ENCODE measurements at places on chromosomes 16 and 17.

DNA sequence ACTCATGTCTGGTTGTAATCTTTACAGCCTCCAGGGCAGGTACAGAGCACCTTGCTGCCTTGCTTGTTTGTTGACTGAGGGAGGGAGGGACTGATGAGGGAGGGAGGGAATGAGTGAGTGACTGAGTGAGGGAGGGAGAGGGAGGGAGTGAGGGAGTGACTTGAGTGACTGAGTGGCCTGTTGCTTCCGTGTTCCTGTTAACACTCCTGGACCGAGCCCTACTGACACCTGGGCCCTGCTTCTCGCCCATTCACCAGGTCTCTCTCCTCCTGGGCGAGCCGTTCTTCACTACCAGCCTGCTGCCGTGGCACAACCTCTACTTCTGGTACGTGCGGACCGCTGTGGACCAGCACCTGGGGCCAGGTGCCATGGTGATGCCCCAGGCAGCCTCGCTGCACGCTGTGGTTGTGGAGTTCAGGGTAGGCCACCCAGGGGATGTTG is 41.2 kb downstream of the PRMT7 start:
- peak; percentile 89 for DNase-seq

- peak; percentile 60 for DNase-seq
Measured at GRCh38 chr16:88634141-88634993, 4.0 kb upstream of the IL17C start.

DNA sequence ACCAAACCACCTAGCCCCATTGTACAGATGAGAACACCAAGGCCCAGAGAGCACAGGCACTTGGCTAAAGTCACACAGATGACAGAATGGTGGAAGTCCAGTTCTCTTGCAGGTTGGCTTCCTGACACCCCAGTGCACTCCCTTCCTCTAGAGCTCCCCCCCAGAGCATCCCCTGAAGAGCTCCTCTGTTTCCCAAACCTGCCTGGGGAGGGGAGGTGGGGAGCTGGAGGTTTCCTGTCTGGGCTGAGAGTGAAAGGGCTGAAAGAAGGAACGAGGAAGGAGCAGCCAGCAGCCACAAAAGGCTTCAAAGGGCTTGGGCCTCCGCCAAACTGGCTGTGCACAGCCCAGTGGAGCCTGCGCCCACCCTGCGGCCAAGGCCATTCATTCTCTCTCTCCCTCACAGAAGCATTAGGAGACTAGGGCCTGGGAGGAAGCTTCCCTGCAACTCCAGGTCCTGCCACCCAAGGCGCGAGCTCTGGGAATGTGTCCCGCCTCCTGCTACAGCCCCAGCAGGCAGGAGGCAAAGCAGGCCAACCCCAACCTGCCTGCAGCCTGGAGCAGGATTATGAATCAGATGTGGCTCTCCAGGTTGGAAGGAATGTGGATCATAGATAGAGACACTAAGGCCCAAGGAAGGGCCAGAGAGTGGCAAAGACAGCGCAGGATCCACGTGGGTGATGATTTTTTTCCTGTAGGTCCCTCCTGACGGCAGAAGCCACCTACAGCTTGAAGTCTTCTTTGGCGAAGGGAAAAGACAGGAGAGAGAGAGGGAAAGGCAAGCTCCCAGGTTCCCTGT is 913 bp downstream of the SLC13A5 start:
- no peak for DNase-seq

- peak; percentile 61 for DNase-seq
Measured at GRCh38 chr16:72224260-72224768, 52.4 kb upstream of the PMFBP1 start.

DNA sequence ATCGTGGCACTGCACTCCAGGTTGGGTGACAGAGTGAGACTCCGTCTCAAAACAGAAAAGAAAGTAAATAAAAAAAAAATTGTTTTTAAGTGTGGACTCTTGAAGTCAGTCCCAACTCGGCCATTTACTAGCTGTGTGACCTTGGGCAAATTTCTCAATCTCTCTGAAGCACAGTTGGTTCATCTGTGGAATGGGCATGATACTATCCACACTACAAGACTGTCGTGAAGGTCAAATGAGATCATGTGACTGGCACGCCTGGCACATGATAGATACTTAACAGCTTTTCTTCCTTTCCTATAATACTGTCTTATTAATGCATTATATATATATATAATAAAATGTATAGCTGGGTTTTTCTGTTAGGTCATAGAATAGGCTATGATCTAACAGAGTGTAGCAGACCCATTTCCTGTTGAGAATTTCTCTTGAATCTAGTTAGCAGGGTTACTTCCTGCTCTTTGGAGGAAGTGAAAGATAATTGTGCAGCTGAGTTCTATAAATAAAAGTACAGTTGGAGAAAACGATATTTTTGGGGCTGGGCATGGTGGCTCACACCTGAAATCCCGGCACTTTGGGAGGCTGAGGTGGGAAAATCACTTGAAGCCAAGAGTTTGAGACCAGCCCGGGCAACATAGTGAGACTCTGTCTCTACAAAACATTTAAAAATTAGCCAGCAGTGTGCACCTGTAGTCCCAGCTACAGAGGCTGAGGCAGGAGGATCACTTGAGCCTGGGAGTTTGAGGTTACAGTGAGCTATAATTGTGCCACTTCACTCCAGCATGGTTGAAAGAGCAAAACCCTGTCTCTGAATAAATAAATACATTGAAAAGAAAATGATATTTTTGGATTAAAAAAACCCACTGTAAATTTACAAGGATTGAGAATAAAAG is 7.3 kb downstream of the MILR1 start:
- DNase-seq: no peak

DNA sequence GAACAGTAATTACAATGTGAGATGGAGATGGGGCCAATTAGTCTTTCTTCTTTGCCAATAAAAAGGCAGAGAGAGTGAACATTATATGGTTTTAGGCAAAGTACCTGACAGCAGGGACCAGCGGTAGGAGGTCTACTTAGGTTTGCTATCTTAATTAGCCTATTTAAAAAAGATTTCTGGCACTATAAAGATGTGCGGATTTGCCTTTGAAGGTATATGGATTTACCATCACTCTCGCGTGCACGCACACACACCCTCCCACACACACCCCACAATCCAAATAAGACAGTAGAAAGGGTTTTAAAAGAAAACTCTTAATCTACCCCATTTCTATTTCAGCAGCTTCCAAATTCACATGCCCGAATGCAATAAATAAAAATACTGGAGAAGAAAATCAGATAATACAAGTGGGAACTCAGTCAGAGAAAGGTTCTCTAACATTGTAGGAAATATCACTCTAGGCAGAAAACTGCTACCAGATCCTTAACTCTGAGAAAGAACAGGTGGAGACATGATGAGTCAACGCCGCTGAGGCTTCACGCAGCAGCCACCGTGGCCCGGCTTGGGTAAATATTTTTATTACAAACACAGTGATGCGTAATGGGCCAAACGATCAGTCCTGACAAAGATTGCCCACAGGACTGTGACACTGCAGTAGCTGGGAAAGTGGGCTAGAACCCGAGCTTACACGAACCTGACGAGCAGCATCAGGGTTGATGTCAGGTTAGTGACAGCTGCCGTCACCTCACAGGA is 66.6 kb upstream of the AXIN2 start:
- peak; percentile 79 for DNase-seq

DNA sequence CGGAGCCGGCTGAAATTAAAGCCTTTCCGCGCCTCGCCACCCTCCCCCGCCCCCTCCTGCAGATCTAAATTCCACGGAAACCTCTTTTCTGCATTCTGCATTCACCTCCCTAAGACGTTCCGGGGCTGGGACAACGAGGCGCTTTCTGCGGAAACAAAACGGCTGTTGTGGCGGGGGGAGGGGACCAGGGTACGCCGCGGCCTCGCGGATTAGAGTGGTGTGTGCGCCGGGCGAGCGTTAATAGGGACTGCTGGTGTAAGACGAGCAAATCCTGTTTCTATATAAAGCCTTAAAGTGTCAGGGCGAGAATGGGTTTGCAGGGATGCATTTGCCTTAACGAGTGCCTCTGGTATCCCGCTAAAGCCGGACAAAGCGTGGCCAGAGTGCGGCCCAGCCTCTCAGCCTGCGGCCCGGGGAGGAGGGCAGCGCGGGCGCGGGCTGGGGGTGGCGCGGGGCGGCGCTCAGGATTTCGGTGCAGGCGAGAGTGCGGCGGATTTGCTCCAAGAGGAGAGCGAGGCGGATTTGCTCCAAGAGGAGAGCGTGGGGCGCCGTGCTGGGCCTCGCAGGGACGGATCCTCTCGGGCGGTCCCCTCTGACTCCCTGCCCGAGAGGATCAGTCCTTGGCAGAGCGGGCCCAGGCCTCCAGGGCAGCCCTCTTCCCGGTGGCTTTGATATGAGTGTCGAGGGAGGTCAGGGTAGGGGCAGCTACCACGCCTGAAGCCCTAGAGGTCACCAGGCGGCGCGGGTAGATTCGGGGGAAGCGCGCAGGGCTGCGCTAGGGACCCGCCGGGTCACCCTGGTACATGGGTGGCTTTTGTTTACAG is 5.1 kb downstream of the BAHCC1 start:
- peak; percentile 61 for DNase-seq

DNA sequence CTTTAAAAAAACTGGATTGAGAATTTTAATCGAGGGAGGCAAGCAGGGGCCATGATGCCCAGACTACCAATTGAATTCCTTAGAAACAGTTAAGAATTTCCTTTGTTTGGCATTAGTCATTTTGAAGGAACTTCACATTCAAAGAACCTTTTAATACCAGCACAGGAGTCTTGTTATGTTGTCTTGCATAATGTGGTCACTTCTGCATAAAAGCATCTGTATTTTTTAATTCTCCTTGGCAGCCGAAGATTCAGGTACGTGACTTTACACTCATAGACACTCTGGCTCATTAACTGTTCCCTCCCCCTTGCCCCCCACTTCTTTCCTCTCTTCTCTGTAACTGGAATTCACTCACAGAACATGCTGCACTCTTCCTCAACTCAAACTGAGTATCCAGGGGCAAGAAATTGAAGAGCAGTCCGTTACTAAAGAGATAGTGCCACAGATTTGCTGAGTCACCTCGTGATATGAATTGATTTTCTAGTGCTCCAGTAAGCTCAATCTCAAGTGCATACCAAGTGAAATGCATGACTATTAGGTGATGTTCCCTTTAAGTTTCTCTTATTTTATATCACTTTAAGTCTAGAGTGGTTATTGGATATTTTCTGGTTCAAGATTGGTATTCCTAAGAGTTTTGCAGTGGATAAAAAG is 572.2 kb upstream of the SOX9 start:
- DNase-seq: no peak

DNA sequence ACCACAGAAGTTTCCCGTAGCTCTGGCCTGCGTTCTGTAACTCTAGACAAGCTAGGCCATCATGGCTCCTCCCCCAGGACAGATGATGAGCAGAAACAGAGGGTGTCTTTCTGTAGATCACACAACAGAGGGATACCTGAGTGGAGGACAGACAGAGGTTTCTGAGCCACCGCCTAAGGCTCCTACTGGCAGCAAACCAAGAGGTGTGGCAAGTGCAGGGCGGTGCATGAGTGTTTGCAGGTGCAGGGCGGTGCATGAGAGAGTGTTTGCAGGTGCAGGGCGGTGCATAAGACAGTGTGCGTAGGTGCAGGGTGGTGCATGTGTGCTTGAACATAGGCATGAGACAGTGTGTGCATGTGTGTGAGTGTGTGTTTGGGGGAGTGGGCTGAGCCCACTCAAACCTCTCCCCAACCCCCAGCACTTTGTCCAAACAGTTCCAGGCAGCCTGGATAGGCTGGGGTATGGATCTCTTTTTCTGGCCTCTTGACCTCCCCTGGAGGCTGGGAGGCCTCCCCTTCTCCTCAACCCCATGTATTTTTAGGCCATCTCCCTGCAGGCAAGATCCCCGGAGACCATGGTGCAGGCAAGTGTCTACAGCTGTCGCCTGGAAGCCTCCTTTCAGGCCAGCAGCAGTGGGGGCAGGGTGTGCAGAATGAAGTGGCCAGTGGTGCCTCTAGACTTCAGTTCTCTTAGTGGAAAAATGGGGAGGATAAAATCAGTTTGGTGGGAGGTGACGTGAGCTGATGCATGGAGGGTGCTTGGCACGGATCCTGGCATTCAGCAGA is 53.4 kb upstream of the CBX4 start:
- DNase-seq: peak; percentile 91

- DNase-seq: no peak
Measured at GRCh38 chr16:14004031-14004728, 66.9 kb upstream of the MRTFB start.

DNA sequence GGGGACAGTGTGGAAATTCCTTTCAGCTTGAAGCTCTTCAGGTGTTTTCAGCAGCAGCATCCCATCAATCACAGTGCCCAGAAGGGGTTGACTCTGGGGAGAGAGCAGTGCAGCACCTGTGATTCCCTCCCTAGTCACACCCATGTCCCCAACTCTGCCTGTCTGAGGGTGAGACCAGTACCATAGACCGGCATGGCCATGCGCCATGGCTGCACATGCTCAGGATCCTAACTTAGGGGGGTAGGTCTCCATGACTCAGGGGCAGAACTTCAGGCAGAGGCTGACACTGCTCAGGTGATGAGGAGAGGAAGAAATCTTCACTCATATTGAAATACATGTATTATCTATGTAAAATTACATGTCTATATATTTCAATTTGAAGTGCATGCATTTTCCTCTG is 19.9 kb downstream of the CES1 start:
- no peak for DNase-seq

GRCh38 chr16:57367116-57367752 is 5.1 kb upstream of the CX3CL1 start:
- DNase-seq: no peak

DNA sequence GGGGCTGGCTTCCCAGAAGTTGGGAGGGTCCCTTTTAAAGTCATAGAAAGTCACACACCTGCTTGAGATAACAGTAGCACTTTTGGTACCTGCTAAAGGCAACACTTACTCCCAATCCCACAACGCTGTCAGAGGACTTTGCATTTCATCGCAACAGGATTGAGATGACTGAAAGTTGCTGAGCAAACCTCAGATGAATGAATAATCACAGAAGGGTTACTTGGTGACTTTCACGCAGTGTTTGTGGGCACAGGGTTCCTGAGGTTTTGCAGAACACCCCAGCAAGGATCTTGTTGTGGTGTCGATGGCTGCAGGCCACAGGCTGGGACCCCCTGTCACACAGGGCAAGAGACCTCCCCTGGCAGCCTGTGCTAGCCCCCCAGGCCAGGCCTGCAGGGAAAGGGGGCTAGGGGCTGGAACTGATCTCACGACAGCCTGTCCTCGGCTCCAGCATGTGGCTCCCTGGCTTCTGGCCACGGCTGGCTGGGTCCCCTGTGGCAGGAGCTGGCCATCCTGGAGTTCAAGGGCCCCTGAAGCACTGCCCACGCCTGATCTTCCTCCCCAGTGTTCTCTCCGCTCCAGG is 79.4 kb upstream of the CBX4 start:
- no peak for DNase-seq

GRCh38 chr16:4064950-4065352 is 51.3 kb downstream of the ADCY9 start:
- DNase-seq: no peak

DNA sequence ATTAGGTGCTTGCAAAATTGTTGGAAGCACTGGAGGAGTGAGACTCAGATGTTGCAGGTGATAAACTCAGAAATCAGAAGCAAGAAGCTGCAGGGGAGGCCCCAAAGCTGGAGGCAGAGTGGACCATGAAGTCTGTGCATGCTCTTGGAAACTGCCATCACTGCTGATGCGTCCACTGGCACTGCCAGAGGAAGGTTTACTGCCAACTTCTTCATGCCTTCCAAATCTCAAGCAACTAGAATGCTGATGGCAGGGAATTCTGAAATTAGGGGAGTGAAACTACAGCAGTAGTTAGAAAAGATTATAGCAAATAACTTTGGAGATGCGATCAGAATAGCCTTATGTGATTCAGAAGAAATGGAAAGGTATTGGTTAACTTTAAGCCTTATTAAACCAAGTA is 277.1 kb upstream of the SDK2 start:
- no peak for DNase-seq

- DNase-seq: no peak
Measured at GRCh38 chr16:3281222-3281820, 2.0 kb upstream of the ZNF263 start.
